ENCODE measurements at places on chromosomes 13 and 19.
A peak's percentile ranks its signal among the peaks of the same experiment; 100 is the strongest.

- no peak for DNase-seq
Observed at GRCh38 chr13:58728126-58728525, 1096.6 kb downstream of the PCDH17 start.

- DNase-seq = peak; percentile 9
Observed at GRCh38 chr19:7852851-7853769, 21.1 kb downstream of the PRR36 start.

DNA sequence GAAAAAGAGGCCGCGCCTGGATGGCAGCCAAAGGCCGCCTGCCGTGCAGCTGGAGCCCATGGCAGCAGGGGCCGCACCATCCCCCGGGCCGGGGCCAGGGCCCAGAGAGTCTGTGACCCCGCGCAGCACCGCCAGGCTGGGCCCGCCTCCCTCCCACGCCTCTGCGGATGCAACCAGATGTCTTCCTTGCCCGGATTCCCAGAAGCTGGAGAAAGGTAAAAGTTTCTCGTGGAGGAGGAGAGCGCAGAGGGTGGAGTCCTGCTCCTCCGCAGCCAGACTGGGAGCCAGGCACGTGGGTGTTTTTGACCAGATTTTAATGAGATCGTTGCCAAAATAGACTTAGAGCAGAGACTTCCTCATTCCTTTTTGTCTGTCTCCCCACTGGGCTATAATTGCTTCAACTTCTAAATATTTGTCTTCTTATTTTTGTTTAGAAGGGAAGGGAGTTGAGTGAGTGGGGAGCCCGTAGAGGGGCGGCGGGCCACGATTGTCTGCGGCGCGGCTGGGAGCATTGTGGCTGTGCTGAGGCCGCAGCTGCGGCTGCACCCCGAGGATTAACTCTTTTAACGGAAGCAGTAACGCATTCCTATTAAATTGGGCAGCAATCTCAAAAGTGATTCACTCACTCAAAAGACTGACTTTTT, 22.8 kb upstream of the NDUFS7 start:
- DNase-seq = peak; percentile 13

DNA sequence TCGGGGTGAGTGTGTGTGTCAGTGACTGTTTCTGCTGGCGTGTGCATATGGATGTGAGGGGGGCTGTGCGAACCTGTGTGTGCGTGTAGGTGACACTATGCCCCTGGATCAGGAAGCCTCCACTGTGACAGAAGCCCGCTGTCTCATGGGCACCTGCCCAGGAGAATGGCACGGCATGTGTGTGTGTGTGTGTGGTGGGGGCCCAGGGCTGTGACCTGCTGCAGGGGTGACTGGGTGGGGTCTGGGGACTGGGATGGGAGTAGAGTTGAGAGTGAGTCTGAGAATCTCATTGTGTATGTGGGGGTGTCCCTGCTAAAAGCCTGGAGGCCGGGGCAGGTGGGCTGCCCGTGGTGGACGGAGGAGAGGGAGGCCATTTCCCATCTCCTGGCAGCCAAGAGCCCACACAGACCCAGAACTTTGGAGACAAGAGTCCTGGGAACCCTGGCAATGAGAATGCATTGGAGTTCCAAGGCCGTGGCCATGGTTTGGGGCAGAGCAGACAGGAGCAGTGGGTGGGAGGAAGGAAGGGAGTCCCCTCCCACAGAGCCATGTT, 6.4 kb upstream of the TPM4 start:
- DNase-seq = no peak

DNA sequence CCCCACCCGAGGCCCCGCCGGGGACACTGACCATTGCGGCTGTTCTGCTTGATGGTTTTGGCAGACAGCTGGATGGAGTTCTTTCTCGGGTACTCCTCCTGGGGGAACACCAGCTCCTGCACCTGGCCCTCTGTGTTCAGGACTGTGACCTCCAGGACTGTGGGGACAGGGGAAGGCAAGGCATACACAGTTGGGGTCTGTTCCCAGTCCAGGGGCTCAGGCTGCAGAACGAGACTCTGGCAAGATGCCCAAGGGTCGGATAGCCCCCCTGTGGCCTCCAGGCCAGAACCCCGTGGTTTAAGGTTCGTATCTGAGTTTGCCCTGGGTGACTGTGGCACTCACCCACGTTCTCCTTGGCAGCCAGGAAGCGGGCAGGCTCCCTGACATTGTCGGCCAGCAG, 22.7 kb upstream of the ASF1B start:
- DNase-seq = no peak

- DNase-seq = no peak
Observed at GRCh38 chr19:10965398-10965797, 4.6 kb downstream of the SMARCA4 start.

DNA sequence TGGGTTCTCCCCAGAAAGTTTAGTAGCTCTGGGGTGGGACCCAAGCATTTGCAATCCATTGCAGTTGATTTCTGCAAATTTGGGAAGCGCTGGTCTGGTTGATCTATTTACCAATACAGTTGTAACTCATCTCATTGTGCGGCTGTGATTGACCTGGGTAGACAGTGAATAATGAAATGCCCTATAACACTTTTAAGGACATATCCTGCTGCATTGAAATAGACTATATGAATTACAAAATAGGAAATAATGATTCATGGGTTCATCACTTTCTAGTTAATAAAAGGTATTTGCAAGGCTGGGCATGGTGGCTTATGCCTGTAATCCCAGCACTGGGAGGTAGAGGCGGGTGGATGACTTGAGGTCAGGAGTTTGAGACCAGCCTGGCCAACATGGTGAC, 59.0 kb upstream of the FARP1 start:
- DNase-seq = no peak
